ENCODE measurements at places on chromosomes 6 and 20.

DNA sequence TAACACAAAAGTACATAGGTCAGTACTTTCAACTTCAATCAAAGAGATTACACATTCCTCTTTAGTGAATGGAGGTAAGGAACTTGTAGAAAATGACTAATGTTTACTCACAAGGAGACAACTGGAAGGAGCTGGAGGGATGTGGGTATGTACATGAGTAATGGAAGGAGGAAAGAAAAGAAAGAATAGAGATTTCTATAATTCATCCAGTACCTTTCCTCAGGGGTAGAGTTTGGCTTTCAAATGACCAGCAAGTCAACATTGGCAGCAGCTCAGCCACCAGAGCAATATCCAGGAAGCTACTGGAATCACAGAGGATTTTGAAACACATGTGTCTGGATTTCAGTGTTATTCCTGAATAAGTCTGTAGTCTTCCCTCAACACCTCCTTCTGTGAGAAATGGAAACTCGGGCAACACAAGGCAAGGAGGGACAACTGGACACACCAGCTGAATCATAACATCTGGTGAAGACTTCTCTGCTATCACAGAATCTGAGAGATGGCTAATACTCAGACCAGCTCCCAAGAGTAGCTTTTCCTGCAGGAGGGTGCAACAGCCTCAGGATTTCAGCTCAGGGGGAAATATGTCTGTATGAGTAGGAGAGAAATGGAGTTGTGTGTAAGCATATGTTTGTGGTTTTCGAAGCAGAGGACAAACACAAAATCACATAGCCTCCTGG is 98.8 kb downstream of the HAO1 start:
- DNase-seq, result no peak

GRCh38 chr6:89033461-89033860 is 47.1 kb upstream of the PNRC1 start:
- DNase-seq, result no peak

GRCh38 chr20:50551288-50551687 is 41.1 kb downstream of the PTPN1 start:
- peak; percentile 63 for DNase-seq

DNA sequence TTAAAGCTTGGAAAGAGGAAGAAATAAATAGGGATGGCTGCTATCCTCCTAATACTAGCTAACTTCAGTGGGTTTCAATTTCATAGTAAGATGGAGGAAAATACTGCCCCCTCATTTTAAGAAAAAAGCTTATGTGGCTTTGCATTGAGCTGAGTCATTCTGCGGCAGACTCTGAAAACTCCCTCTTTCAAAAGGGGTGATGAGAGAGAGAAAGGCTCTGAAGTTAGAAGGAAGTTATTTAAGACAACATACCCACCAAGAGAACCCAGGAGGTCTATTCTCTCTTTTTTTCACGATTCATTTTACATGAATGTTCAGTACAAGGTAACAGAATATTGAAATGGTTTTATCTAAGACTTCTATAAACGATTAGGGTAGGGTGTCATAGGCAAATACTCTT is 4.5 kb downstream of the PRDM13 start:
- DNase-seq, result peak; percentile 67

GRCh38 chr6:20960067-20960466 is 425.8 kb downstream of the CDKAL1 start:
- no peak for DNase-seq

DNA sequence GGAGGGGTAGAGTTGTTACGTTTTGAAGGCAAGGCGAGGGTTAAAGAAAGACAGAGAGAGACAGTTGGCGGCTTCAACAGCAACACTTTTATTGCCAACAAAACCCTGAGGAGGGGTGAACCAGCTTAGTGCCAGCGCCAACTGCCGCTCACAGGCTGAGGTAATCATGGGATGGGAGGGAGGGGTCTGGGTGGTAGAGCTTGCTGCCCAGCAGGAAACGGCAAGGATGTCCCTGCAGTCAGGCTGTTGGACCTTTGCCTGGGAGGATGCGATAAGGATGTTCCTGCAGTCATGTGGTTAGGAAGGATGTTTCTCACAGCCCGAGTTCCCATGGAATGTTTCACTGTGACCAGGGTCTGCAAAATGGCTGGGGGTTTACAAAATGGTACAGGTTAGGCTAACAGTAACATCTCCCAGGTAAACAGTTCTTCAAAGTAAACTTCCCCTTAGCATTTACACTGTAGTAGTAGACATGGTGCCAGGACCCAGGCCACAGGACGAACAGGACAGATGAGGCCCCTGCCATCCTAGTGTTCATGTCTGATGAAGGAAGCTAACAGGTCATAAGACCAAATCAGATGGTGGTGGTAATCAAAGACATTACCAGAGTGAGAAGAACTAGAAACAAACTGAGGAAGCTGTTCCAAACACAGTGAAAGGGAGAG is 647.3 kb upstream of the DEFB115 start:
- DNase-seq, result no peak

DNA sequence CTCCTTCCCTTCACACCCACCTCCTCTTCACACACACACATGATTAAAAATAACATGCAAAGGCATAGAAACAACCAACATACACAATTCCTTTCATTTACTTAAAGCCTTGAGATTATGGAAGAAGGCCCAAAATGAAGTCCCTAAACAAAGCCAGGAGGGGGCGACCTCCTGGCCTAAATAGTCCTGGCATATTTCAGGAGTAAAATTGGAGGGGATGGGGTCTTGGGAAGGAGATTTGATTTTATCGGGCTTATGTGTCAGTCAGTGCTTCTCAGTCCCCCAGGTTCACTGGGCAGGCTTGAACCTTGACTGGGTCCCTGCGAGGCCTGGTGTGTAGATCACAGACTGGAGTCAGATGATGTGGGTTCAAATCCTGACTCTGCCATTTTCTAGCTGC is 266.4 kb downstream of the SAMD5 start:
- no peak for DNase-seq

DNA sequence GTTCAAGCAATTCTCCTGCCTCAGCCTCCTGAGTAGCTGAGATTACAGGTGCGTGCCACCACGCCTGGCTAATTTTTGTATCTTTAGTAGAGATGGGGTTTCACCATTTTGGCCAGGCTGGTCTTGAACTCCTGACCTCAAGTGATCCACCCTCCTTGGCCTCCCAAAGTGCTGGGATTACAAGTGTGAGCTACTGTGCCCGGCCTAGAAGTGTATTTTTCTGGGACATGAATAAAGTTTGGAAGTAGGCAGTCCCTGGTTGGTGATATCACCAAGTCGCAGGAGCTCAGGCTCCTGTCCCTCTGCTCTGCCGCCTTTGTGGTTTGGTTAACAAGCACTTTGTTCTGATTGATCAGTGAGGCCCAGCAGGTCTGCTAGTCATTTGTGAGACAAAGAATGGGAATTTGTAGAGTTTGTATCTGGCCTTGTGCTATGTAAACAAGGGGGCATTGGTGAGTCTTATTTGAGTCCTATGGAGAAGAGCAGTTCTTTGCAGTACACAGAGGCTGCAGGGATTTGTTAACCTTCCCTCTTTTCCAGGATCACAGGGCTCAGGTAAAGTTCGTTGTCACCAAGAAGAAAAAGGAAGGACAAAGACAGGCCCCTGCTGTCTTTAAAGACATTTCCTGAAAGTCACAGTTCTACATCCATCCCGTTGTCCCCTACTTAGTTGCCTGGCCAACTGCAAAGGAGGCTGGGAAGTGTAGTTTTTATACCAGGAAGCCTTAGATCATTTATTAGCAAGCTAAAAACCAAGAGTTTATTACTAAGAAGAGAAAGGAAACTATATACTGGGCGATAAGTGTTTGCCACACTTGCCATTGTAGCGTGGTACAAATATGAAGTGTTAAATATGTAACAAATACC is 13.1 kb downstream of the MTHFD1L start:
- DNase-seq, result no peak

DNA sequence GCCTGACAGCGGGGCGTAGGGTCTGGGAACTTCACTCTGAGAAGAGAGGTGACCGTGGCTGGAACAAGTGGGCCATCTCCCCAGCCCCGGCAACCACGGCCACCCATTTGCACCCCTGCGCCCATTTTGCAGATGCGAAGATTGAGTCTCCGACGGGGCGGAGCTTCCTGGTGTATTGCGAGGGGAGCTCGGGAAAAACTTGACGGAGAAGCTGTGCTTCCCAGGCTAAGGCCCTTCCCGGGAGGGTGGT is 653 bp downstream of the ZNF335 start:
- DNase-seq, result peak; percentile 62

GRCh38 chr6:46380152-46380807 is 111.0 kb downstream of the RCAN2 start:
- DNase-seq, result no peak

- peak; percentile 29 for DNase-seq
Measured at GRCh38 chr6:127641905-127642304, 64.9 kb downstream of the C6orf58 start.

GRCh38 chr6:31579546-31580437 is 2.4 kb downstream of the LTB start:
- DNase-seq, result peak; percentile 53

DNA sequence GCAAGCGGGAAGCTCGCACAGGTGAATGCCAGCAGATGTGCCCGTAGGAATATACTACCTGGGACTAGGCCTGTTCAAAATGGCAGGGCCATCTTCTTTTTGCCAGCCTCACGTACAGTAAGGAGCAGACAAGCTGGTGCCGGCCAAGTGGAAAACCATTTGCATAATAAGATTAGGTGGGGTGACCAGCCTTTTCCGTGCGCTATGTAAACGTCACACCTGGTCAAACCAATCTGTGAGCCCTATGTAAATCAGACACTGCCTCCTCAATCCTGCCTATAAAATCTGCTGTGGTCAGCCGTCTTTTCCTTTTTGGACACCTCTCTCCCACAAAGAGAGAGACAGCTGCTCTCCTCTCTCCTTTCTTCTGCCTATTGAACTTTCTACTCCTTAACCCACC is 60.8 kb upstream of the TMEM30A start:
- no peak for DNase-seq

GRCh38 chr6:91080871-91081270 is 494.0 kb upstream of the MAP3K7 start:
- no peak for DNase-seq

GRCh38 chr6:137761072-137761471 is 106.0 kb upstream of the TNFAIP3 start:
- DNase-seq, result no peak

DNA sequence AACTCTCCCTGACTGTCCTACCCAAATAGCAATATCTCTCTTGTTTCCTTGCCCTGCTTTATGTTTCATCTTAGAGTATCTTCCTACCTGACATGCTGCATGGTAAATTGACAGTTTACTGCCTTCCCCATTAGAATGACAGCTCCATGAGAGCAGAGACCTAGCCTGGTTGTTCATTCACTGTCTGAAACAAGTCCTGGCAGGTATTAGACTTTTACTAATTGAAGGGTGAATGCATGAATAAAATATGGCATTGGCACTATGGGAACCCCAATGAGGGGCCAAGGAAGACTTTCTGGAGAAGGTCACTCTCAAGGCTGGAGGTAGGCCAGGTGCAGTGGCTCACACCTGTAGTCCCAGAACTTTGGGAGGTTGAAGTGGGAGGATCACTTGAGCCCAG is 3.8 kb upstream of the CITED2 start:
- no peak for DNase-seq

- no peak for DNase-seq
Measured at GRCh38 chr20:54469293-54469692, 6.1 kb upstream of the DOK5 start.

- no peak for DNase-seq
Measured at GRCh38 chr6:15296249-15296648, 50.4 kb downstream of the JARID2 start.

GRCh38 chr6:119459207-119459974 is 109.8 kb upstream of the MAN1A1 start:
- DNase-seq, result no peak

DNA sequence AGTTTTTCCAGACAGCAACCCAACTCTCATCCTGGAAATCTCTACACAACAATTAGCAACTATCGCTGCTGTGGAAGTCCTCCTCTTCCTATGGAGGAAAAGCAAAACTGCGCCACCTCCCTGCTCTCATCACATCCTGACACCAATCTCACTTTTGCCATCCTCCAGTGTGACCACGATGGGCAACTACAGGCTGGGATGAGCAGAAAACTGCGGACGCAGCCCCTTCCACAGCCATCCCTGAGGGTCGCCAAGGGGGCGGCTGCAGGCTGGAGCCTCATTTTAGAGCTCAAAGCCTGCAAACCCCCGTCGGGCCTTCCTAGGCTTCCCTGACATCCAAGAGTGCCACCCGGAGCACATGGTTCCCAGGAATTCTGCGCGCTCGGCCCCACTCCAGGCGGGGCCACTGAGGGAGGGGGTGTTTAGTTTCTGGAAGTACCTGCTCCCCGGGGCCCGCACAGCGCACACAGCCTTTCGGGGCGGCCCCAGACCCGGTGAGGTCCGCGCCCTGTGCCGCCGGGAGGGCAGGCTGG is 1.2 kb downstream of the TCFL5 start:
- DNase-seq, result no peak
